Osteocyte (in vitro differentiated cells): ENCODE measurements at places on chromosomes 5 and 9. TPM values are rescaled to one million over a fixed set of nuclear protein-coding genes. Genes with fewer than 3 reads are reported as not detected.

The TAF11L5 gene
- total RNA-seq = not detected in 2 replicates

The FOXD1 gene
- 64.1 and 73.4 TPM in 2 replicates for total RNA-seq

The PPP6C gene
- total RNA-seq = 34.9 and 37.9 TPM in 2 replicates

The CDO1 gene
- total RNA-seq = 6.6 and 6.9 TPM in 2 replicates

DNA sequence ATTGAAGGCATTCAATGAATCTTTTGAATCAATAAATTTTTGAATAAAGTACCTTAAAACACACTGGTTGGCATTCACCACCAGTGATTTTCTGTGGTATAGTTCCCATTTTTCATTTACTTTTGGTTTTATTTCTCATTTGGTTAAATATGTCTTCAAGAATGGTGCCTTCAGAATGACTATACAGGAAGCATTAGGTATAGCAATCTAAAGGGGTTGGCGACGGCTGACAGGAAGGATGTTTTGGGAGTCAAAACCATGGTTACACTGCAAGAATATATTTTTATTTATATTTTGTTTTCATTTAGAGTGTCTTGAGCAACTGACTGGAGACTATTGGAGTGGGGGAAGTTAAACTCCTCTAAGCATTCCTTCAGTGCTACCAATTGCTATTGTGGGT lies 235.7 kb downstream of the HTR1A start:
- no peaks in the 10 kb centered on the region for H3K27me3 ChIP-seq
- no peaks in the 10 kb centered on the region for H3K36me3 ChIP-seq
- DNase-seq = no peak
- no peaks in the 10 kb centered on the region for H3K4me1 ChIP-seq

DNA sequence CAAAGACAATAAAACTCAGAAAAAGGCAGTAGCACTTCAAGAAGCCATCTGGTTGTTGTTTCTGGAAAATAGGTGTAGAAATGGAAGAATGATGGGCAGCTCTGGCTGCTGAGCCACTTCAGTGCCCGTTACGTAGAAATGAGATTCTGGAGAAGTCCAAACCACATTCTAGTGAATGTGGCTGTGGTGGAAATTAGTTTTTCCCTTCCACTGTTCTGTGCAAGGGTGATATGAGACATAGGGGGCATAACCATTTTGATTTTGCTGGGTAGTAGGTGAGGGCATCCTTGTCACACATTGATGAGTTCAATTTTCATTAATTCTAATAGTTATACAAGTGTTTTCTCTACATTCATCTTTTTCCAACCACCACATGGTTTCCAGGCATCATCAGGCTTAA lies 275.1 kb downstream of the MCTP1 start:
- no peak for DNase-seq

GRCh38 chr9:135787317-135787716 lies 85.3 kb downstream of the KCNT1 start:
- no peaks in the 10 kb centered on the region for H3K27me3 ChIP-seq
- no peak overlapping the region for H3K27ac ChIP-seq
- H3K4me1 ChIP-seq = no peaks in the 10 kb centered on the region
- no peaks in the 10 kb centered on the region for H3K36me3 ChIP-seq
- no peak for DNase-seq
- H3K4me3 ChIP-seq = no peak overlapping the region

DNA sequence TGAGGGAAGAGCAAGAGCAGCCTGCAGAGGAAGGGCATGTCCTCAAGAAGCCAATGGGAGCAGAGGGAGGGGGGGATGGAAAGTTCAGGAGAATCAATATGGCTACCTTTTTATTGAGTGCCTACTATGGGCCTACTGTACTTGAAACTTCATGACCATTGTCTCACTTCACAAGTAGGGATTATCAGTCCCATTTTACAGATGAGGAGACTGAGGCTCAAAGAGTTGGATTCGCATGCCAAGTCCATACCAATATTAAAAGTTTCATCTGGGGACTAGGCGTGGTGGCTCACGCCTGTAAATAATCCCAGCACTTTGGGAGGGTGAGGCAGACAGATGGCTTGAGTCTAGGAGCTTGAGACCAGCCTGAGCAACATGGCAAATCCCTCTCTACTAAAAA lies 40.0 kb downstream of the RFK start:
- DNase-seq = no peak
- no peaks in the 10 kb centered on the region for H3K36me3 ChIP-seq
- H3K4me1 ChIP-seq = no peaks in the 10 kb centered on the region
- no peak overlapping the region for H3K27ac ChIP-seq
- H3K27me3 ChIP-seq = peaks cover 42% of the 10 kb centered on the region
- H3K4me3 ChIP-seq = no peak overlapping the region

DNA sequence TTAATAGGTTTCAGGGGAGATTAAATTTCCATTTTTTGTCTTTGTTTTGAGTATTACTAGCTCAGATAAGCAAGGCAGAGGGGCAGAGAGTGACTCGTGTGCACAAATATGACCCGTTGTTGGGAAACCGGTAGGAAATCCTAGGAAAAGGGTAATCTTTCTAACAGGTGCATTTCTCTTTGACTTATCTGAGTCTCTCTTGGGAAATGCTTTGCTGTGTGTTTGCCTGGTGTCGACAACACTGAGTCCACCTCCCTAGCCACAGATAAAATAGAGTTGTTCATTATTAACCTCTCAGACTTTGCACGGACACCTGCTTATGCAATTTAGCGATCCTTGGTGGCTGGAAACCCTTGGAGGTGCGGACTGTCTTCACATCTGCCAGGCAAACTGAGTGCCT lies 164.2 kb downstream of the FGF1 start:
- H3K4me3 ChIP-seq = no peak overlapping the region
- H3K27me3 ChIP-seq = peaks cover 6% of the 10 kb centered on the region
- H3K4me1 ChIP-seq = no peaks in the 10 kb centered on the region
- no peak overlapping the region for H3K27ac ChIP-seq
- H3K36me3 ChIP-seq = no peaks in the 10 kb centered on the region

DNA sequence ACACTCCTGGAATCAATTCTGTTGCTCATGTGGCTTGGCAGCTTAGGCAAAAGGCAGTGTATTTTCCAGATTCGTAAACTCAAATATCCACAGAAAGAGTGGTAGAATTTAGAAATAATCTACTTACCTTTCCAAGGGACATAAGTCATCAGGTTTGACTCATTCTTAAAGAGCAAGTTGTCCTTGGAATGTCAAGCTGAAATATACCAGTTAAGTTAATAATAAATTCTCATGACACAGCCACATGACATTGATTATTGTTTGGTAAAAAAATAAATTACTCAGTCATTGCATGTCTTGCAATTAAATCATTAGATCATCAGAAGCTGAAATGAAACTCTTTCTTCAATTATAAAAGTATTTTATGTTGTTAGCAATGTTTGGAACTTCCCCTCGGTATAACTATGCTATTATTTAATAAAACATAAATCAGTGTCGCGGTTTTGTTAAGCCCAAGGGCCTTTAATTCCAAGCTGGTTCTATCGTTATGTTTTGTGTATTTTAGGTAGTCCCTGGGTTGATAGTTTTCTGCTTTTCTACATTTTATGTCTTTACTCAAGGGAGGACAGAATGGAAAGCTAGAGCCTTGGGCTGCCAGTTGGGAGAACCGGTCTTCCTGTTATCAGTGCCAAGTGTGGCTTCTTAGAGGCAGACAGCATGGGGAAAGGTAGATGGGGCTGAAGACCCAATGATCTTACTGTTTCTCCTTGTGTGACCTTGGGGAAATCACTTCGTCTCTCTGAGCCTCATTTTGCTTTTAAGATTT lies 79.3 kb upstream of the PRLR start:
- H3K4me1 ChIP-seq = no peaks in the 10 kb centered on the region
- H3K36me3 ChIP-seq = no peaks in the 10 kb centered on the region
- DNase-seq = no peak
- no peak overlapping the region for H3K4me3 ChIP-seq

DNA sequence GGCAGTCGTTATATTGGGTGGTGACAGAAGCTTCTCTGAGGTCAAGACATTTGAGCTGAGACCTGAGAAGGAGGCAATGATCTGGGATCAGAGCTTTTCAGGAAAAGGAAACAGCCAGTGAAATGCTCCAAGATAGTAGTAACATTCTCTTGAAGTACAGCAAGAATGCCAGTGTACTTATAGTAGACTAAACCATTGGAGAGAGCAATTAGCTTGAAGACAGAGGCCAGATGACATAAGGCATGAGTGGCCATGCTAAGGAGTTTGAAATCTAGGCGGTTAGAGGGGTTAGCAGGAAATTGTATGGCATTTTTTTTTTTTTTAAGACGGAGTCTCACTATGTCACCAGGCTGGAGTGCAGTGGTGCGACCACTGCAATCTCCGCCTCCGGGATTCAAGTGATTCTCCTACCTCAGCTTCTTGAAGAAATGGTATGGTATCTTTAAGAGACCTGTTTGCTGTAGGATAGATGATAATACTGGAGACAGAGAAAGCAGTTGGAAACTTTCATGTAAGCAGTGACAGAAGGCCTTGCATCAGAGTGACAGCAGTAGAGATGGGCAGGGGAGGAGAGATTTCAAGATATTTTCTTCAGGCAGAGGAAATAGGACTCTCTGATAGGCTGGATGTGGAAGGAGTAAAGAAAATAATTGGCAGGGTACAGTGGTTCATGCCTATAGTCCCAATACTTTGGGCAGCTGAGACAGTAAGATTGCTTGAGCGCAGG lies 482.2 kb upstream of the PAPPA start:
- DNase-seq = no peak
- peaks cover 5% of the 10 kb centered on the region for H3K36me3 ChIP-seq
- peak overlapping the region; percentile 100 for H3K27ac ChIP-seq
- H3K27me3 ChIP-seq = no peaks in the 10 kb centered on the region

DNA sequence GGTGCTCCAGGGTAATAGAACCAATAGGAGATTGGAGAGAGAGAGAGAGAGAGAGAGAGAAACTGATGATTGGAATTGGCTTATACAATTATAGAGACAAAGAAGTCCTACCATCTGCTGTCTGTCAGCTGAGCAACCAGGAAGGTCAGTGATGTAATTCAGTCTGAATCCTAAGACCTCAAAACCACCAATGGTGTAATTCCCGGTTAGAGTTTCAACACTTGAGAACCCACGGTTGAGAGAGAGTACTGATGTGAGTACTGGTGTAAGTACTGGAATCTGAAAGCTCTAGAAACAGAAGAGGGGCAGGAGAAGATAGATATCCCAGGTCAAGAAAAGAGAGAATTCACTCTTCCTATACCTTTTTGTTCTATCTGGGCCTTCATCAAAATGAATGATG lies 775.8 kb downstream of the EFNA5 start:
- H3K27ac ChIP-seq = no peak overlapping the region
- no peaks in the 10 kb centered on the region for H3K36me3 ChIP-seq
- H3K27me3 ChIP-seq = no peaks in the 10 kb centered on the region

GRCh38 chr5:65152131-65152530 lies 329.6 kb downstream of the ADAMTS6 start:
- H3K36me3 ChIP-seq = peaks cover 2% of the 10 kb centered on the region
- H3K4me1 ChIP-seq = peaks cover 10% of the 10 kb centered on the region
- H3K27me3 ChIP-seq = no peaks in the 10 kb centered on the region
- H3K4me3 ChIP-seq = no peak overlapping the region
- no peak overlapping the region for H3K27ac ChIP-seq
- DNase-seq = no peak

DNA sequence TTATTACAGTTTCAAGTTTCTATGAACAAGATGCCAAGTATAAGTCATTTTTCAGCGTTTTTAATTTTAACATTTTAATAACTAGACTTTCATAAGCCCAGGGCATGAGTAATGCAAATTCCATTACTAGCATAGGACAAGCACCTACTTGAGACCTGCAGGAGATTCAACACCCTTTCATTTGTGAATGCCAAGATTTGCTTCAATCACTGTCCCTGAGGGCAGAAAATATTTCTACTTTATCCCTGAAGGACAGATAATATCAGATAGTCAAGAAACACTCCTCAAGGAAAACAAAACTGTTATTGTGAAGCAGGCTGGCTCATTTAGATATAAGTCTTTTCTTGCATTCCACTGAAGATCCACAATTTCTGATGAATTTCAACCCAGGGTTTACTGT lies 27.7 kb upstream of the ZNF622 start:
- H3K4me3 ChIP-seq = no peak overlapping the region
- DNase-seq = no peak
- H3K27me3 ChIP-seq = peaks cover 7% of the 10 kb centered on the region
- no peaks in the 10 kb centered on the region for H3K4me1 ChIP-seq
